Right hindlimb (tissue), 1 donor: ENCODE measurements at places on chromosomes 12 and 14.

DNA sequence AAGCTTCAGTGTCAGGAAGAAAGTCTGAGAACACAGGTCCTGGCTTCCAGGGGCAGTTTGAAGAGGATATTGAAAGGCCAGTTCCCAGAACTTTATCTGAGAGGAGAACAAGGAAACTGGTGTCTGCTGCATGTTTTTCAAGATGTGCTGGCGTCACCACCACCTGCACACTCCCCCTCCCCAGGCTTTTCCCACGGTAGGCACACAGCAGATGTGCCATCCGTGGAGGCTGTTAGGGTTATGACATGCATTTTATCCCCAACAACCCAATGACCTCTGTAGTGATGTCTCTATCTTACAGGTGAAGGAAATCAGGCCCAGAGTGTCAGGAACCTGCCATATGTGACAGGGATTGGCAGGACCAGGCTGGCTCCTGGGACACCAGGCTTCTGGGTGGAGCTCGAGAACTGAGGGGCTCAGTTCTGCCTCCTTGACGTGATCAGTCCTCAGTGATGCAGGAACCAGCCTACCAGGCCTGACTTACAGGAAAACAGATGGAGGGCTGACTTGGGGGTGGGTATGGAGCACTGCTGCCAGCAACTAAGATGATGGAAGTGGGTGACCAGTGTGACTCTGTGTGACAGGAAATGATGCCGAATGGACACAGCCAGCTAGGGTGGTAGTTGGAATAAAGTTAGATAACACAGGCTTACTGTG, 16.8 kb downstream of the SLC25A47 start:
- no peak for DNase-seq

- DNase-seq = no peak
Observed at GRCh38 chr14:42185718-42186117, 579.0 kb downstream of the LRFN5 start.

- DNase-seq = no peak
Observed at GRCh38 chr14:93347850-93348249, 868 bp downstream of the COX8C start.

- no peak for DNase-seq
Observed at GRCh38 chr14:56133547-56133946, 15.3 kb downstream of the PELI2 start.

- no peak for DNase-seq
Observed at GRCh38 chr12:1176191-1176590, 185.2 kb downstream of the ERC1 start.

GRCh38 chr14:62436261-62436660, 609.0 kb downstream of the KCNH5 start:
- DNase-seq = no peak

GRCh38 chr12:45355730-45356129, 139.8 kb downstream of the ANO6 start:
- no peak for DNase-seq

- no peak for DNase-seq
Observed at GRCh38 chr12:67751381-67751928, 102.9 kb downstream of the DYRK2 start.

DNA sequence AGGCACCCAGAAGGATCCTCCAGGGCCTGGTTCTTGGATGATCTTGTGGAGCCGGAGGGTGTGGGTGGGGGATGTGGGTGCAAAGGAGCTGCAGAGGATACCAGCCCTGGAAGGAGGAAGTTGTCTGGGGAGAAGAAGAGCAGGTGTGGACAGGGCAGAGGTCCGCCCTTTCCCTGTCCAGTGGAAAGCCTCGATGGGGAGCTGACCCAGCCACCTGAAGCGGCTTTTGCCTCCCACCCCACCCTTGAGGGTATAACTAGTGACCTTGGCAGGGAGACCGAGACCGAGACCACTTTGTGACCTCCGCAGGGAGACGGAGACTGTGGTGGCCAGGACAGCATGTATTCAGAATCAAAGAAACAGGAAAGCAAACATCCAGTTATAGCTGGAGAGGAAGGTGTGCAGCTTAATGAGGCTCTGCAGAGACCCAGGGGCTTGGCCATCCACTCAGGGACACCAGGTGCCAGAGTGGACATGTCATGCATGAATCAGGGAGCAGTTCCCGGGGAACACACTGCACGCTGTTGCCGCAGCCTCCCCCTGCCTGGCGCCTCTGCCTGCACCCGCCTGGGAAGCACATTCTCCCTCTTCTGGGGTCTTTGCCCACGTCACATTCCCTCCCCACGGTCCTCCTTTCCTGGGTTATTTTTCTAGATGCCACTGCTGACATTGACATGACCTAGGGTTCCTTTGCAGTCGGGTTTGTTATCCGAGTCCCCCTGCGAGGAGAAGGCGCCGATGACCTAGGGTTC, 87.7 kb downstream of the ADGRD1 start:
- no peak for DNase-seq

DNA sequence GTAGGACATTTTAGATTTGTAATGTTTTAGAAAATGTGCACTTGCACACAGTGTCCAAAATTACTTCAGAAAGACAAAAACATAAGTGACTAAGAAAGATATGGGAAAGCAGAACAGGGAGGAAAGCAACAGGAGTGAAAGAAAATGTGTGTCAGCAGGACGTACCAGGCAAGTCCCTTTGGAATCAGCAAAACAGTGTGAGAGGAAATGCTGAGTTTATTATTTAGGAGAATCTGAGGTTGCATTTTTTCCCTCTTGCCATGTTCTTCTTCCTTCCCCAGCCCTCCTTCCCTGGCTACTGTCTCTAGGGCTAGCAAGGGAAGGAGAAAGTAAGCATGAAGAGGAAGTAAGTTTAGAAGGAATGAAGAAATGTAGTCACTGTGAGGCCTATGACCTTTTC, 67.7 kb upstream of the CD163 start:
- no peak for DNase-seq

- DNase-seq = no peak
Observed at GRCh38 chr12:62215506-62215905, 44.7 kb upstream of the USP15 start.

DNA sequence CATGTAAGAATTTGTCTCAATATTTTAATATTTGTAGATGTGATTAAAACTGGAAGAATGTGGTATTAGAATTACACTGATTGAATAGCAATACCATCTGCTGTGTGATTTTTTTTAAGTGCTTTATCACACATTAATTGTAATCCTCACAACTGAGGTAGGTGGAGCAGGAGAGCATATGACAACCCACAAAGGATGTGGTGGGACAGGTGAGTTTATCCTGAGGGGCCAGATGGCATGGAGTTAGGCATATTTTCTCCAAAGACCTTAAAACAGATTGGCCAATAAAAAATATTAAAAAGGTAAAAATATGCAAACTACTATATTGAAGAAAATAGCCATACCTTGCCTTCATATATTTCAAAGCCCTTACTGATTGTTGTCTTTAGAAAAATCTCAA, 7.8 kb downstream of the LRRC10 start:
- no peak for DNase-seq

GRCh38 chr12:561908-562593, 101.2 kb downstream of the NINJ2 start:
- no peak for DNase-seq

DNA sequence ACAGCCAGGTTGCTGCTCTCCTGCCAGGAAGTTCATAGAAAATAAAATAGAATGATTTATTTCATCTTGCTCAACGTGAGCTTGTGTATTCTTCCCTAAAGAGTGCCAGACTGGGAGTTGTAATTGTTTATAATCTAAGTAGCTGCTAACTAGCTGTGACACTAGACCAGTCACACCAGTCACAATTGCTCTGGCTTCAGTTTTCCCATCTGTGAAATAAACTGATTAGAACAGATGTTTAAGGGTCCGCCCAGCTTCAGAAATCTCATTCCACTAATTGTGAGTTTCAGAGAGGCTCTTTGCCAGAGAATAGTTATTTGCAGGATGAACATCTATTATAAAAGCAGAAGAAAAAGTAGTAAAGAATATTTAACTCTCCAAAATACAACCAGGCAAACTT, 55.6 kb upstream of the ZDHHC17 start:
- no peak for DNase-seq

GRCh38 chr12:58420503-58420902, 479.1 kb downstream of the ATP23 start:
- DNase-seq = peak; percentile 30

DNA sequence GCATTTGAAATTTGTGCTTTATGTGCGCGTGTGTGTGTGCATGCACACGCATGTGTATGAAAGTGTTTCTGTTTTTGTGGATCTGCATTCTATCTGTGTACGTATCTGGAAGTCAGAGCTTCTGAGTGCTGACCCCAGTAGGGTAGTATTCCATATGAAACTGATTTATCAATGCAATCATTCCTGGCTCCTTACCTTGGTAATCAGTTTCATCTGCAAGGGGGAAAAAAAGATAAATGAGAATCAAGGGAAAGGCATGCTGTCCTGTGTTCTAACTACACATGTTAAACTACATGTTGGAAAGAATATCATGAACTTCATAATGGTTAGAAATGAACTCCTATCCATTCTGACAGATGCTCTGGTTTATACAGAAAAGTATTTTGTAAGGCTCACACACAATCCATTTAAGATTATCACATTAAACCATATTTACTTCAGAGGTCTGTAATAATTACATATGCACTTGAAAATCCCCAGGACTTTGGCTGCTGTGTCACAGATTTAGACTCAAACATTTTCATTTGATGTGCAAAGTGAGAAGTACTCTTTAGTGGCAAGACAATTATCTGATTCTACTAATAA, 276.1 kb upstream of the LMO3 start:
- DNase-seq = no peak

GRCh38 chr12:113580437-113580836, 108.8 kb upstream of the LHX5 start:
- DNase-seq = no peak

- DNase-seq = no peak
Observed at GRCh38 chr12:55760663-55761062, 17.7 kb downstream of the GDF11 start.

DNA sequence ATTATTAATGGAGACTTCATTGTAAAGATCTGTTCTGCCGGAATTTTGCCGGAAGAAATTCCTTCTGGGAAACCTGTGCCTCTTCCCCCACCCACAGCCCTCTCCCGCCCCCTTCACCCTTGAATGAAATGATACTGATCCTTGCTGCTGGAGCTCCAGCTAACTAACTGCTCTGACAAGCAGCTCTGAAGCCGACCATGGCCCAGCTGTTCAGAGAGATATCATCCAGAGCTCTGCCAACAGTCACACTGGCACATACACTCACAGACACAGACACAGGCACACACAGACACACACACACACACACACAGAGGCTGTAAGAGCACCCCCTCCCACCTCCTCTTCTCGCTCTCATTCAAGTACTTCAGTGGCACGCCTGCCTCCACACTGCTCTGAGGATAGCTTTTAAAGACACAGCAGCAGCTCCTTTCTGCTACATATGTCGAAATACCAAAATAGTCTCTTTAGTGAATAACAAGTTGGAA, 88.6 kb downstream of the R3HDM2 start:
- DNase-seq = peak; percentile 77
